ENCODE measurements at places on chromosomes 7 and 10. TPM values are rescaled to one million over a fixed set of nuclear protein-coding genes. Genes with fewer than 3 reads are reported as not detected.

DNA sequence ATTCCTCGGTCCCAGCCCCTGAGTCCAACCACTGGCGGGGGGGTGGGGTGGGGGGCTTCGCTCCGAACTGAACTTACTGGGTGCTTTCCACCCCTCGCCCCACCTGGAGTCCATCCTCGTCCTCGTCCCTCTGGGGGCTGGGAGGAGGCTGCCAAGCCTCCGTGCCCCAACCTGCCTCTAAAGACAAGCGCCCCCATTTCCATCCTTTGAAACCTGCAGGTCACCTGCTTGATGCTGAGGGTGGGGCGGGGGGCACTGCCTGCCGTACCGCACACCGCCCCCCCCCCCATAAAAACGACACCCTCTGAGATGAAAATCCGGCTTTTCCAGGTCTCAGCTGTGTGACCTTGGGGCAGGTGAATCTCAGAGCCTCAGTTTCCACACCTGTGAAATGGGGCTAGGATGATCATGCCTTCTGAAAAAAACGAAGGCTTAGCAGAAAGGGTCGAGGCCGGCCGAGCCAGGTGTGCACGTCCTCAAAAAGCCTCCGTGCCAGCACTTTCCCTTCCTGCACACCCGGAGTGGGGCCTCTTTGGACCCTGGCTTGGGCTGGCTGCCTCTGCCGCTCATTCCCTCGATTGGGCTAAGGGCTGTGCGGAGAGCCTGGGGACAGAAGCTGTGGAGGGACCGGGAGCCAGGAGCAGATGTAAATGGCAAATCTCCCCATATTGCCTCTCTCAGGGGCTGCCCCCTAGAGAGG is 967 bp downstream of the ELFN1 start:
- H3K27ac ChIP-seq: no peak overlapping the region
- DNase-seq: no peak
- peaks cover 6% of the 10 kb centered on the region for H3K4me1 ChIP-seq
- H3K27me3 ChIP-seq: peaks cover 21% of the 10 kb centered on the region
- no peaks in the 10 kb centered on the region for H3K36me3 ChIP-seq
- no peak overlapping the region for H3K4me3 ChIP-seq

- peaks cover 32% of the 10 kb centered on the region for H3K4me1 ChIP-seq
- no peak overlapping the region for H3K27ac ChIP-seq
- no peak overlapping the region for H3K4me3 ChIP-seq
- H3K27me3 ChIP-seq: peaks cover 72% of the 10 kb centered on the region
Observed at GRCh38 chr10:93071674-93072224, 1.9 kb upstream of the CYP26A1 start.

- no peaks in the 10 kb centered on the region for H3K4me1 ChIP-seq
- H3K27me3 ChIP-seq: peaks cover 39% of the 10 kb centered on the region
- no peak overlapping the region for H3K4me3 ChIP-seq
- H3K27ac ChIP-seq: no peak overlapping the region
Observed at GRCh38 chr7:96962221-96962885, 43.0 kb upstream of the DLX6 start.

GRCh38 chr10:5272065-5272803 is 75.6 kb downstream of the AKR1C4 start:
- H3K27me3 ChIP-seq: no peaks in the 10 kb centered on the region
- no peak overlapping the region for H3K4me3 ChIP-seq
- H3K4me1 ChIP-seq: no peaks in the 10 kb centered on the region
- no peak overlapping the region for H3K27ac ChIP-seq
- H3K36me3 ChIP-seq: no peaks in the 10 kb centered on the region

- H3K27ac ChIP-seq: peak overlapping the region; percentile 58
- H3K27me3 ChIP-seq: no peaks in the 10 kb centered on the region
- no peak overlapping the region for H3K4me3 ChIP-seq
- H3K4me1 ChIP-seq: peaks cover 40% of the 10 kb centered on the region
Observed at GRCh38 chr7:135933509-135934188, 43.5 kb downstream of the MTPN start.

DNA sequence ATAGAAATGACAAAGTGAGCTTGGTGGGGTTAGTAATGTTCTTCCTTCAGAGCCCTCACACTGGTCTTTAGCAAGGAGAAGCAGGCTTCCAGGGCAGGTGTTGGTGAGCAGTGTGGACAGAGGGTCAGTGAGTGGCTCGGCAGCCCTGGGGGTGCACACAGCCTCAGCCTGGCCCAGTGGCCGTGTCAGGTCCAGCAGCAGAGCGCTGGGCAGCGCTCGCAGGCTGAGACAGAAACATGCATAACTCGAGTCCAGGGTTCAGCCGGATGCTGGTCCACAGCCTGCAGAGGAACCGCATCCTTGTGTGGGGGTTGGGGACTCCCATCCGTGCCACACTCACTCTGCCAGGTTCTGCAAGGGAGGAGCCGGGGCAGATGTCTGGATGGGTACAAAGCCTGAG is 11.0 kb upstream of the ZNF853 start:
- H3K27ac ChIP-seq: no peak overlapping the region
- H3K4me1 ChIP-seq: no peaks in the 10 kb centered on the region
- H3K36me3 ChIP-seq: peaks cover 21% of the 10 kb centered on the region
- no peak overlapping the region for H3K4me3 ChIP-seq

- H3K36me3 ChIP-seq: no peaks in the 10 kb centered on the region
- no peak overlapping the region for H3K4me3 ChIP-seq
- H3K27me3 ChIP-seq: peaks cover 17% of the 10 kb centered on the region
- no peak for DNase-seq
- no peak overlapping the region for H3K27ac ChIP-seq
- no peaks in the 10 kb centered on the region for H3K4me1 ChIP-seq
Observed at GRCh38 chr7:101108330-101108857, 18.5 kb upstream of the SERPINE1 start.

DNA sequence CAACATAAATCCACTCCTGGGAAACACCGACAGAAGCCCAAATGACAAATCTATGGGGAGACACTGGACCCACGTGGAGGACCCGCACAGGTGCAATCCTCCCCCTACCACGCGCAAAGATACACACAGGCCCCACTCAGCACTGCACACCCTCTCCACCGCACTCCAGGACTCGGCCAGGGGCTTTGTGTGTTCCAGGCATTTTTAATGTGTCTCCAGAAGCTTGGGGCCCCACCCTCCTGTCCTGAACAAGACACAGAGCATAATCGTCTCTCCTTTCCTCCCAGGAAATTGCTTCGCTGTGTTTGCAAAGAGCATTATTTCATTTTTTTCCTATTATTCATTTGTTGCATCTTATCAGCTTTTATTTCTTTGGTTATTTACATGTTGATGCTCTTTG is 82.8 kb downstream of the GLI3 start:
- no peak overlapping the region for H3K4me3 ChIP-seq
- no peaks in the 10 kb centered on the region for H3K4me1 ChIP-seq
- H3K27me3 ChIP-seq: no peaks in the 10 kb centered on the region

DNA sequence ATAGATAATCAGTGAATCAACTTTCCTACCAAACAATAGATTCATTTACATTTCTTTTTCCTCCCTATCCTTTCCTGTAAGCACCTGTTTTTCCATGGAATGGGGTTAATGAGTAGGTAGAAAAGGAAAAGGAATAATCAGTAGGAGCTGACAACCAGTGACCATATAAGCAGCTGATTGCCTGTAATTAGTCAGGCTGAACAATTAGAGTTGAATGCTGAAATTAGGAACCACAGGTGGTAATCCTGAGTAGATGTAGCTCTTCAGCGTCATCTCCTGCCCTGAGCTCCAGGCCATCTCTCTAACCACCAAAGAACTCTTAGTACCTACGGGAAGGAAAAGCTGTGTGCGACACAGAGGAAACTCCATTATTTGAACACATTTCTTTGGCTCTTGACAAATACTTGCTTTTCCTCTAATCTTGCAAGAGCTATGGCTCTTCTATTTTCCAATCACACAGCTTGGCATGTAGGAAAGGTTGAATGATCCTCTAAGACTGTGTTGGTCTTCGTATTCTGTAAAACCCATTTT is 63.8 kb downstream of the KLHDC10 start:
- H3K4me3 ChIP-seq: no peak overlapping the region
- H3K27me3 ChIP-seq: no peaks in the 10 kb centered on the region
- DNase-seq: no peak
- peaks cover 27% of the 10 kb centered on the region for H3K36me3 ChIP-seq
- no peak overlapping the region for H3K27ac ChIP-seq
- H3K4me1 ChIP-seq: peaks cover 9% of the 10 kb centered on the region

- no peak overlapping the region for H3K4me3 ChIP-seq
- no peaks in the 10 kb centered on the region for H3K36me3 ChIP-seq
- no peak overlapping the region for H3K27ac ChIP-seq
Observed at GRCh38 chr10:125084191-125084613, 76.2 kb downstream of the CTBP2 start.

DNA sequence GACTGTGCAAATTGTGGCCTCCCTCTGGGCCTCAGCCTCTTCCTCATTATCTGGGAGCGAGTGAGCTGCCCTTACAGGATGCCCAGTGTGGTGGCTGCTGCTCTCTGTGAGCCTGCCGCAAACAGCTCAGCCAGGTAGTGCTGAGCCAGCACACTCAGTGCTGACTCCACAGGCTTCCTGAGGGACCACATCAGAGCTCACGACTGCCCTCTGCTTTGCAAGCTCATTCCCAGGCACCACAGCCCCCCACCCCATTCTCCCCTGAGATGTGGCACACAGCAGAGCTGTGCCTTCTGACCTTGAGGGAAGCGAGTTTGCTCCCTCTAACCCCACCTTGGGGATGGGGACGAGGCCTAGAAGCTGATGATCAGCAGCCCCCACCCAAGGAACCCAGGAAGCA is 230.5 kb upstream of the PPP2R2D start:
- H3K4me3 ChIP-seq: no peak overlapping the region
- no peaks in the 10 kb centered on the region for H3K36me3 ChIP-seq
- no peak overlapping the region for H3K27ac ChIP-seq
- no peaks in the 10 kb centered on the region for H3K4me1 ChIP-seq
- no peak for DNase-seq

GRCh38 chr7:112059675-112060074 is 146.5 kb downstream of the DOCK4 start:
- H3K27me3 ChIP-seq: no peaks in the 10 kb centered on the region
- H3K36me3 ChIP-seq: no peaks in the 10 kb centered on the region
- no peak overlapping the region for H3K27ac ChIP-seq
- peaks cover 3% of the 10 kb centered on the region for H3K4me1 ChIP-seq

GRCh38 chr7:147069771-147070170 is 953.2 kb downstream of the CNTNAP2 start:
- no peaks in the 10 kb centered on the region for H3K4me1 ChIP-seq
- no peak overlapping the region for H3K27ac ChIP-seq
- no peaks in the 10 kb centered on the region for H3K27me3 ChIP-seq
- H3K4me3 ChIP-seq: no peak overlapping the region
- no peaks in the 10 kb centered on the region for H3K36me3 ChIP-seq
- DNase-seq: no peak

GRCh38 chr10:76969366-76969948 is 668.2 kb downstream of the KCNMA1 start:
- no peak overlapping the region for H3K4me3 ChIP-seq
- H3K36me3 ChIP-seq: no peaks in the 10 kb centered on the region
- DNase-seq: no peak
- H3K27me3 ChIP-seq: no peaks in the 10 kb centered on the region
- H3K4me1 ChIP-seq: no peaks in the 10 kb centered on the region

DNA sequence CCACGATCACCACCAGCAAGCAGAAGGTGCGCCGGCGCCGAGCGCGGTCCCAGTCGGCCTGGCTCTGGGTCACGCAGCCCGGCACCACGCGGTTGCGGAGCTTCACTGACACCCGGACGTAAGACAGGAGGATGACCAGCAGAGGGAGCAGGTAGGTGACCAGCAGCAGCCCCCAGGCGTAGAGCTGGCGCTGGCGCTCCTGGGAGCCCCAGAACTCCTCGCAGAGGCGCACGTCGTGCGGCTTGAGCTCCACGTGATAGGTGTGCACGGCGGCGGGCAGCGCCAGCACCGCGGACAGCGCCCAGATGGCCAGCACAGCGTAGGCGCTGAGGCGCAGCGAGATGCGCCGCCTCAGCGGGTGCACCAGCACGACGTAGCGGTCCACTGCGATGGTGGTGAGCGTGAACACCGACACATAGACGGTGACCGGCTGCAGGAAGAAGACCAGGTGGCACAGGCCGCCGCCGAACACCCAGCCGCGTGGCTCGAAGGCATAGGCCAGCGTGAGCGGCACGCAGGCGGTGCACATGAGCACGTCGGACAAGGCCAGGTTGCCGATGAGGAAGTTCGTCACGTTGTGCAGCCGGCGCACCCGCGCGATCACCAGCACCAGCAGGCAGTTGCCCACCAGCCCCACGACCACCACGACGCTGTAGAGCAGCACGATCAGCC is 920 bp downstream of the PRLHR start:
- no peak overlapping the region for H3K27ac ChIP-seq
- H3K4me3 ChIP-seq: no peak overlapping the region
- H3K36me3 ChIP-seq: peaks cover 2% of the 10 kb centered on the region
- H3K27me3 ChIP-seq: peaks cover 52% of the 10 kb centered on the region
- peak; percentile 66 for DNase-seq

DNA sequence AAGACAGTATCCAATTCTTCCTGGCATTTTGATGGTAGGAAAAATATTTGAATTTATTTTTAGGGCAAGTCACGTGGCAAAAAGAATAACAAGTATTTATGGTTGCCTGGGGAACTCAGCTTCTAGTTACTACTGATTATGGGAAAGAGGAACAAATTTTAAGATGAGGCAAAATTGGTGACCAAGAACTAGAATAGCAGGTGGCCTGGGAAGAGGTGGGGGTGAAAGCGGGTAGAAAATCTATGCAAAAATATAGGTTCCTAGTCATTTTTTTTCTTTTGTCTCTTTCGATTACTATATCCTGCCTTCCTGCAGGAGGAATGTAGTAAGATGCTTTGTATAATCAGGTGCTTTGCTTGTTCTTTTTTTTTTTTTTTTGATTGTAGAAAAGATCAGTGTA is 27.8 kb downstream of the ENTPD1 start:
- H3K27me3 ChIP-seq: peaks cover 17% of the 10 kb centered on the region
- no peaks in the 10 kb centered on the region for H3K36me3 ChIP-seq
- no peak overlapping the region for H3K4me3 ChIP-seq
- H3K27ac ChIP-seq: no peak overlapping the region
- DNase-seq: no peak

GRCh38 chr10:112283100-112283499 is at the start of gene TECTB:
Gene TECTB, plus strand, starts transcription at chr10:112283400. Its CDS starts 335 bp downstream, at chr10:112283735.
- peaks cover 17% of the 10 kb centered on the region for H3K27me3 ChIP-seq
- H3K27ac ChIP-seq: no peak within 1 kb of the TSS
- H3K4me3 ChIP-seq: no peak within 1 kb of the TSS
- DNase-seq: no peak

DNA sequence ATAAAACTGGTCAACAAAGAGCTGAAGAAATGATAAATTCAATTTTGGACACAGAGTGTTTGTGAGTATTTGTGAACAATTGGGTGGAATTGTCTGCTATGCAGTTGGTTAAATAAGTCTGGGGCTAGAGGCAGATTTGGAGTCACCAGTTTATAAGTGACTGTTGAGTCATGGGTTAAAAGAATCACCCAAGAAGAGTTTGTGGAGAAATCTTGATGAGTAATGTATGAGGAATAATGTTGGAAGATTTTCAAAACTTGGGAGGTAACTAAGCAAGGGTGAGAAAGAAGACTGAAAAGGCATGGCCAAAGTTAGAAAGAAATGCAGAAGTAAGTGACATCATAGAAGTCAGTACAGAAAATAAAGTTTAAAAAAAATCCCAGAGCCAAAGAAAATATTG is 750.7 kb downstream of the MAGI2 start:
- H3K4me1 ChIP-seq: no peaks in the 10 kb centered on the region
- no peak for DNase-seq
- no peak overlapping the region for H3K27ac ChIP-seq
- H3K36me3 ChIP-seq: no peaks in the 10 kb centered on the region
- no peaks in the 10 kb centered on the region for H3K27me3 ChIP-seq

EPO gene
- not detected for total RNA-seq

Measured in activated CD4-positive, alpha-beta T cell treated with anti-CD3 and anti-CD28 coated beads for 36 hours (primary cell).